H54 (cell line): ENCODE measurements at places on chromosomes 7 and 10.
A peak's percentile ranks its signal among the peaks of the same experiment; 100 is the strongest.

- no peak for DNase-seq
These were observed 749.4 kb downstream of the SUGCT start for GRCh38 chr7:40884241-40884640.

DNA sequence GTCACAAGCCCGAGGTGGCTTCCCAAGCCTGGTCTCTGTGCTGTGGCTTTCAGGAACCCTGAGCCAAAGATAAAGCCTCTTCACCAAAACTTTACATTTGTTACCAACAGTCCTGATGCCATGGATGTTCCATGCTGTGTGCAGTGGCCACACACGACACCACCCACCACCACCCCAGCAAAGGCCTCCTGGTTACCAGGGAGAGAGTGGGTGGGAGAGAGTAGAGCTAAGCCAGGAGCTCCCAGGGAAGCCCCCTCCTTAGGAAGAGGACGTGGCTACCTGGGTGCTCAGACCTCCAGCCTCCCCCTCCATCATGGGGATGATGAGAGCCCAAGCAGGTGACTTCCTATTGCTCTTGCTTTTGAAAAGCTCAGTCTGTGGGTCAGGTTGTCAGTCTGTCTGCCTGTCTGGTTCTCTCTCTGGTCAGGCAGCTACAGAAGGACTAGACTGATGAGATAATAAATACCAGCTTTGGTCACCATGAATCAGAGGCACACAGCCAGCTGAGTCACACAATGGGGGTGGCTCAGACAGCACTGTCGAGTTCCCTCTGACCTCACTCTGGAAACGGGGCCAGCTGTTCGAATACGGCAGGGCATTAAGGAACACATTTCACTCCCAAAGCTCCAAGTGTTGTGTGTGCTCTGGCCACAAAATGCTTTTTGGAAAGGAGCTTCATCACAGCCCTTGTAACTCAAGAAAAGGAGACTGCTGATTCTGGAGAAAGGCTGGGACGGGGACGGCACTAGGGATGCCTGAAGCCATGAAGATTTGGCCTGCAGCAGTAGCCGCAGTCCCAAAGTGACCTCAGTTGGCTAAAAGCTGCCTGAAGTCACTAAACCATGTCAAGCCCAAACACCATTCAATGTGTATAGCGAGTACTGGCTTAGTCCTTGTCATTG is 166.0 kb downstream of the FANK1 start:
- DNase-seq, result peak; percentile 53

- no peak for DNase-seq
These were observed 47.4 kb downstream of the LMBR1 start for GRCh38 chr7:156845379-156846101.

- DNase-seq, result no peak
These were observed 31.9 kb downstream of the ADAMTS14 start for GRCh38 chr10:70704211-70704610.

GRCh38 chr7:156790264-156790663 is 102.7 kb downstream of the LMBR1 start:
- DNase-seq, result no peak

DNA sequence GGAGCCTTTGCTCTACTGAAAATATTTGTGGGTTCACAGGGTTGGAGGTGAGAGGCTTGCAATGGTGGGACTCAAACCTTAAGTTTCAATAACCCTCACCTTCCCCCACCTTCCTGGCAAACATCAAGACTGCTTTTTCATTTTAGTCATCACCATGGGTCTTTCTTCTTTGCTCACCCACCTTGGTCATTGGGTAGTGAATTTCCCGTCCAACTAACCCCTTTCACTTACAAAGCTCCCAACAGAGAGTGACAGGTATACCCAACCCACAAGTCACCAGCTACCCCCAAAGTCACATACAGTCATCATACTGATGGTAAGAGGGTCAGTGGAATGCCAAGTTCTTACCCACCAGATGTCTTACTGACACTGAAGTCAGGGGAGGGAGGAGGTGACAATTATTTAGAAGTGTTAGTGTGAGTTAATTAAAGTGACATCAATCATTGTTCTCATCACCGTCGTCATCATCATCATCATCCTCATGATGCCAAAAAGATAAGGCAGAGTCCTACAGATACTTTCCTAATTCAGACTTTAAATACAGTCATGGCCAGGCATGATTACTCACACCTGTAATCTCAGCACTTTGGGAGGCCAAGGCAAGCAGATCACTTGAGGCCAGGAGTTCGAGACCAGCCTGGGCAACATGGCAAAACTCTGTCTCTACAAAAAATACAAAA is 49.0 kb downstream of the PIK3AP1 start:
- DNase-seq, result no peak

DNA sequence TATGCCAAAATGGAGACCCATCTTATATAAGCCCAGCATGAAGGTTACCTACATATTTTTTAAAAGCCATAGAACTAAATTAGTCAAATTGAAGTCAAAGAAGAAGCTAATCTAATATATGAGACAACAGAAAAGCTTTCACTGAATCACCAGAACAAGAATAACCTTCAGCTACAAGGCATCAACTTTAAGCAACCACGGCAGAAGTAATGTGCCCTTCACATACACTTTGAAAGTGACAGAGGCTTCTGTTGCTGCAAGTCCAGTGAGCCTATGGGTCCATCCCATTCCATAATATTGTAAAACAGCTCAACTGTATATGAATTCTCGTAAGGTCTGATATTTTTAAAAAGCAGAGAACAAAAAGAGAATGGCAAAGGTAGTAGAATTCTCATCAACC is 36.5 kb downstream of the CTNNA3 start:
- DNase-seq, result no peak

- DNase-seq, result no peak
These were observed 151.3 kb upstream of the NPVF start for GRCh38 chr7:25379351-25380300.

- DNase-seq, result peak; percentile 16
These were observed 117.4 kb downstream of the CABCOCO1 start for GRCh38 chr10:61779950-61780659.

DNA sequence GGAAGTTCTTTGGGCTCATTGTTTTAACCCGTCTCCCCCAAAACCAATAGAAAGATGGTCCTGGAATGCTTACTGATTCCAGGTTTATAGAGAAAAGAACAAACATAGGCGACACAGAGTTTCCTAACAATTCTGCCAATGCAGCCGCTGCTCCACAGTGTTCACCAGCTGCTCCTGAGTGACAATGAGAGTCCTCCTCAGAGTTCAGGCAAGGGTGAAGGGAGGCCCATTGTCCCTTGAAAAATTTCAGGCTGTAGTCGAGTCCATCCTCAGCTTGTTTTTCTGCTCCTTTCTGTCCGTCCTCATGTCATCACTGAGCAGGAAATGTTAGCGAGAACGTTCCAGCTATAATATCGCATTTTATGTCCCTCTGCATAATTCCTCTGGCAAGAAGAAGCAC is 537.6 kb downstream of the TCERG1L start:
- no peak for DNase-seq

DNA sequence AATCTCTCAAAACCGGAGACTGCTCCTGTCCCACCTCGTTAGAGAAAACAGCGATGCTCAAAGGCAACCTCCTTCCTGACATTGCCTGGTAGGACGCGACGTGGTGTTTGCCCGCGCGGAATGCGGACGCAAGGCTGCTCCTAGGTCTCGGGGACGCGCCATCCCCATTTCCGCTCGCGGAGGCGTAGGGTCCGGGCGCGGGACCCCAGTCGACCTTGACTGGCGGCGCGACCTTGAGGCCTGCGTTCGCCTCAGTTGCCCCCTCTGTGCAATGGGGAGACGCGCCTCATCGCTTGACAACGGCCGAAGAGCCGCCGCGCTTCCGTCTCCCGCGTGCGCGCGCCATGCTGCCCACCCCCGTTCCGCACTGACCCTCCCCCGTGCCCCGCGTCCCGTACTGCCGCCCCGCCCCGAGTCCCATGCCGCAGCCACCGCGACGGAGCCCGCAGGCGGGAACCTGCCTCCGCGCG is 412 bp upstream of the PPIA start:
- DNase-seq, result peak; percentile 85

DNA sequence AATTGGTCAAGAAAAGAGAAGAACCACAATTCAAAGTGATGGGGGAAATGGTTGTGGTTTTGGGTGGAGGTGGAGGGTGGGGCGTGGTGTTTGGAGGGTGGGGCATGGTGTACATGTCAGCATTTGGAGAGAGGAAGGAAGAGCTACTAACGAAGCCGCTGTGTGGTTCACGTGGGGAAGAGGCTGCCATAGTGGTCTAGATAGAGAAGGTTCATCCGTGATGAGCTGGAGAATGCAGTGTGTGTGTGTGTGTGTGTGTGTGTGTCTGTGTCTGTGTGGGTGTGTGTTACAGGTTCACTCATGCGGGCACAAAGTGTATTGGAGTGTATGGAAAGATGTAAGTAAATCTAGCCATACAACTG is 6.1 kb upstream of the VCL start:
- DNase-seq, result no peak

- no peak for DNase-seq
These were observed 15.5 kb upstream of the FZD8 start for GRCh38 chr10:35657621-35658020.

DNA sequence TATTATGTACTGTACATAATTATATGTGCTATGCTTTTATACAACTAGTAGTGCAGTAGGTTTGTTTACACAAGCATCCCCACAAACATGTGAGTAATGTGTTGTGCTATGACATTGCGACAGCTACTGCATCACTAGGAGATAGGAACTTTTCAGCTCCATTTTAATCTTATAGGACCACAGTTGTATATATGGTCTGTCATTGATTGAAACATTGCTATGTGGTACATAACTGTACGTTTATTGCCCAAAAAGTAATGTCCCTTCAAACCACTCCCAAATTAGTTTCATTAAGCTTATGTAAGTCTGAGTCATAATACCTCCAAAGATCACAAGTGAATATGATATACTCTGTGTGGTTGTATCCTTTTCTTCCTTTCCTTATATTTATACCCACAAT is 183.2 kb upstream of the POT1 start:
- DNase-seq, result no peak

DNA sequence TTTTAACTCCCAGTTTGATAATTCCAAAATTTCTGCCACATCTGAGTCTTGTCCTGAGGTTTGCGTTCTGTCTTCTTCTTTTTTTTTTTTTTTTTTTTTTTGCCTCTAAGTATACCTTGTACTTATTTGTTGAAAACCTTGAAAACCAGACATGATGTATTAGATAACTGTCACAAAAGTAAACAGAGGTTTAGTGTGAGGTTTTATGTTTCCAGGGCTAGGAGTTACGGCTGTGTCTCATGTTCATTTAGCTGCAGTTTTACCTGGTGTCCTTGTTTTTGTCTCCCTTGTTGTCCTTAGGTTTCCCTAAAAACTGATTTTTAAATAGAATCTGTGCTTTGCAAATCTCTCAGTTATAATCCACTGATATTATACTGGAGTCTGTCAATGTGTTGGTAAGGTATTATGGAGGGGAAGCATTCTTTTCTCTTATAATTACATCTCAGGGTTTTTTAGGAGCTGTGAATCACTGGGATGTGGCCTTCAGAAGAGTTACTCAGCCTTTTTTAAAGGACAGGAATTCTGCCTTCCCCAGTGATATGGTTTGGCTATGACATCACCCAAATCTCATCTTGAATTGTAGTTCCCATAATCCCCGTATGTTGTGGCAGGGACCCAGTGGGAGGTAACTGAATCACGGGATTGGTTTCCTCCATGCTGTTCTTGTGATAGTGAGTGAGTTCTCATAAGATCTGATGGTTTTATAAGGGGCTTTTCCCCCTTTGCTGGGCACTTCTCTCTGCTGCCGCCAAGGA is 95.0 kb downstream of the CDCA7L start:
- DNase-seq, result peak; percentile 57

DNA sequence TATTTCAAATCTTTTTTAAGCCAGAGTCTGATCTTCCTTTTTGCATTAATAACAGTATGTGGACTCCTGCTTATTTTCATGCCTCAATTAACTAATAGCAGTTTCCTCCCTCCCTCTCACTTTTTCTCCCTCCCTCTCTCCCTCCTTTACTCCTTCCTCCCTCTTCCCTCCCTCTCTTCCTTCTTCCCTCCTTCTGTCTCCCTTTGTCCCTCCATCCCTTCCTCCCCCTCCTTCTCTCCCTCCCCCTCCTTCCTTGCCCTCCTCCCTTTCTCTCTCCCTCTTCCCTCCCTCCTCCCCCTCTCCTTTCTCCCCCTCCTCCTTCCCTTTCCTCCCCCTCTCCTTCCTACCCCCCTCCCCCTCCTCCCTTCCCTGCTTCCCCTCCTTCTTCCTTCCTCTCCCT is 2.0 kb downstream of the ZCWPW1 start:
- no peak for DNase-seq

DNA sequence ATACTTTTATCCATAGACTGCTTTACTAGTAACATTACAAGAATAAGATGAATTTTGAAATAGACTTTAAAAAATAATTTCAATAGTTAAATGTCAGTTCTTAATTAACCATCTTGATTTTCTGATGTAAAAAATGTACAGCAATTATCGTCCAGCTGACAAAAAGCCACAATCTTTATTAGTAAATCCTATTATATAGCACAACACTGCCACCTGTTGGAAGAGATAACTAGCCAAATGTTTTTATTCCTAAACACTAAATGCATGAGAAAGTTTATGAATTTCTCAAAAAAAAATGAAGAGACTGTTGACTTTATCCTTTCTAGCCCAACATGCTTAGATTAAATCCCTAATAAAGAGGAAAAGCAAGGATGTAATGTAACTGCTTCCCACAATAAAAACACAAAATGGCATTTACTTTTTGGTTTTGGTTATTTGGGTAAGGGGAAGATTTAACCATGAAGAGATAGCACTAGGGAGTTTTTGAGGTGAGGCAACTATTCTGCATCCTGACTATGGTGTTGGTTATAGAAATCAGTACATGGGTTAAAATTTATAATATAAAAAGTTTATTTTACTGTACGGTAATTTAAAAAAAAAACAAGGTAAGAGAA is 8.0 kb downstream of the COA1 start:
- DNase-seq, result no peak

DNA sequence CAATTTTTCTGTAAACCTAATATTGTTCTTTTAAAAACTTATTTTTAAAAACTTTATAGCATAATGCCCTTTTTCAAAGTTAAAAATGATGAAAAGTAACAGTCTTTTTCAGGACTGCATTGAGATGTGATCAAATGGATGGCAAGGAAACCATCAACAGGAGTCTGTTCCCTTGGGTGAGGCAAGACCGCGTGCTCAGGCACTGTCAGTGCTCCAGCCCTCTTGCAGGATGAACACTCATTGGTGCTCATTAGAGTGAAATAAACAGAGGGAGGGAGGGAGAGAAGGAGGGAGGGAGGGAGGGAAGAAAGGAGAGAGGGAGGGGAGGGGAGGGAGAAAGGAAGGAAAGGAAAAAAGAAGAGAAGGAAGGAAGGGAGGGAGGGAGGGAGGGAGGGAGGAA is 145.7 kb upstream of the CHST15 start:
- DNase-seq, result no peak

DNA sequence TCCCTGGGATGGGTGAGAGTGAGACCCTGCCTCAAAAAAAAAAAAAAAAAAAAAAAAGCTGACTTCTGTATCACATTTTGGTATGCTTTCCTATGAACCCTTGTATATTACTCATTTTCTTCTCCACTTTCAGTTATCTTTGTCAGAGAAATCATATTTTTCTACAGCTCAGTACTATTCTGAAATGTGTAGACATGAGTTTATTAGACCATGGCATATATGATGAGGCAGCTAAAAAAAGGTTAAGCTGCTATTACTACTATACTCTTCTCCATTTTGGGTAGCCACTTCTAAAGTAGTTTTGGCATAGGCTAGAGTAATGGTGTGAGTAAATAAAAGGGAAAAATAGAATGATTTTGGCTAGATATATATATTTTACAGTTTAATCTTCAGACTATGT is 53.4 kb downstream of the MLLT10 start:
- no peak for DNase-seq
